Motor neuron (in vitro differentiated cells): ENCODE measurements at places on chromosomes 2 and 18. TPM values are rescaled to one million over a fixed set of nuclear protein-coding genes. Genes with fewer than 3 reads are reported as not detected.

The UGT1A7 gene
- total RNA-seq: 0.09 and 0.16 TPM in 2 replicates

- ATAC-seq: no peak
Observed at GRCh38 chr2:222364285-222364895, 60.0 kb upstream of the SGPP2 start.

DNA sequence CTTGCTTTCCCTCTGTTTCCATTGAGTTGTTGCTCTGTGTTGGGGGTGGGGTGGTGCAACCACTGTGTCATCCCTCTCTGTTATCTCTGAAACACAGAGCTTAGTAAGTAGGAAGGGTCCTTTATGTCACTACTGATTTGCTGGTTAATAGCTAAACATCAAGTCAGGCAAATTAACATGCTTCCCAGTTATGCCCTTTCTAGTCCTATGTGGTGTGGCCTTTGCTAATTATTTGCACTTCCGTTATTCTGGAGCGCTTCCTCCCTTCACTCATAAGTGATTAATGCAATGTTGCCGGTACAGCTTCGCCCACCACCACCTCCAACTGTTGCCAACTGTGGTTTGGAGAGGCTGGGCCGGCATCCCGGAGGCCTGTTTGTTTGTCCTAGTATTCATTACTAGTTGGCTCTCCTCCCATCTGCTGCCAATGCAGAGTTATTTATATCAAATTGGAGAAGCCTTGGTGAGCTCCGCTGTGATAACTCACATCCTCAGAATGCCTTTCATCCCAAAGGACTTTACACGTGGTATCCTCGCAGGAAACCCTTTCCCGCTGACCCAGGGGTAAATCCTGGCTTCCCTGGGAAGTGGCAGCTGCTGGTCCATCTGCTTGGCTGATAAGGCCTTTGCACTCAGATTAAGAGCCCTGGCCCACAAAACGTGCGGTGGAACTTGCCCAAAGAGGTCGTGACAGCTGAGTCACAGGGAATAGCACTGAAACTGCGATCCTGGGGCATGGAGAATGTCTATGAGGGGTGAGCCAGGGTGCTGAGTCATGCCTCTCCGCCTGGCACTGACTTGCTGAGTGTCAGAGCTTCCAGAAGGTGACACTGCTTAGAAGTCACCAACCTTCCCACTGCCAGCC, 72.0 kb upstream of the ZCCHC2 start:
- ATAC-seq: peak; percentile 75

DNA sequence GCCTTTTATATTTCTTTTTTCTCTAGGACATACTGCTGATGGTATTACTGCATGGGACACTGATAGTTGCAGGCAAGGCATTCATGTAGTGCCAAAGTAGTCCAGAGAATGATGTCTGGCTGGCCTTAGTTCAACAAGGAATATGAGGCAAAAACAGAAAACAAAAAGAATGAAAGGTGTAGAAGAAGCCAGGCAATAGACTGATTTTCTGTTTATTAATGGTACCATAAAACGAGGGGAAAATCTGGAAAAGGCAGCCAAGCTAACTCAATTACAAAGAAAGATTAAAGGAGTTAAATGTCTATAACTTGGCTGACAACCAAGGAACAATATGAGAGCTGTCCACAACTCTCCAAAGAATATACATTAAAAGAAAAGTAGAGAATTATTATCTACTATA, 284.9 kb downstream of the ZEB2 start:
- no peak for ATAC-seq

DNA sequence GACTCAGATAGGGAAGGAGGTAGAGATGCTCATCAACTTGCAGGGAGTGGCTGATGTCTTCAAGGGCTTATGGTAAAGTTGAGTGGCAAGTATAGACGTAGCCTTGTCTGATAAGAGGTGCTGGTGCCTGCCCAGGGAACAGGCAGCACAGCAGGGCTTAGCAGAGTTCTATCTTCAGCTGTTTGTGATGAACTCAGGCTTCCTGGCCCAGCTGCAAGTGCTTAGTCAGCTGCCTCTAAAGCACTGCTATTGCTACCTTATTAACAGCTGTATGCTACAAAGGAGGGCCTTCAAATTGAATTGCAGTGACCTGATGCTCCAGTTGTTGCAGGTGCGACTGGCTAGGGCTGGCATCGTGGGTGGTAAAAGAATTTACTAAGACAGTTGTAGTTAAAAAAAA, 82.1 kb downstream of the TSN start:
- ATAC-seq: no peak

DNA sequence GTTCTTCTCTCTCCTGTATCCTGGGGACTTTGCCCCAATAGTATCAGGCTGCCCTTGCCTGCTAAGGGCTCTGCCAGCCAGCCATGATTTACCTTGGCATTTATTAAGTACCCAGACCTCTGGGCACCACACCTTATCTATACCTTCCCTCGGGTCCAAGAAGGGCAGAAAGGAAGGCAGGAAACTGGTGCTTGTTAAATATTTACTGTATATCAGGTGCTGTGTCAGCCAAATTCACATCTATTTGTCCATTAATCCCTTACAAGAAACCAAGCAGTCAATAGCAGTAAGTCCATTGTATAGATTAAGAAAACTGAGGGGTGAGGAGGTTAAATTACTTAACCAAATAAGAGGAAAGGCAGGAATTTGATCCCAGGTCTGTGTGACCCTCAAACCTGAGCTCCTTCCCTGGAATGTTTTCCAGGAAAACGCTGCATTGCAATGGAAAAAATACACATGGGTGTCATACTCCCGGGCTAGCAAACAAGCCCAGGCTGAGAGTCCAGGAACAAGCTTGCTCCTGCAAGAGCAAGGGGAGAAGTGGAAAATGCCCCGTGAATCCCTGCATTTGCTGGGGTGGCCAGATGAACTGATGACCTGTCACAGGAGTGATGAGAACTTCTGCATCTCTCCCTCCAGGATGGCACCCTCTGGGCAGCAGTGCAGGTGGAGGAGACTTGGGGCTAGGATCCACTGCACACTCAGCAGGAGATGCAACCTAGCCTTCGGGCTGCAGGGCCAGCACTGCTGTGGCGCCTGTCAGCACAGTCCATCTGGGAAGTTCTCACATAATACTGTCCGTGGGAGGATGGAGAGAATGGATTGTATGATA, 30.4 kb downstream of the CIB4 start:
- no peak for ATAC-seq

GRCh38 chr18:62522178-62522503, 684 bp upstream of the ZCCHC2 start:
- peak; percentile 2 for ATAC-seq

- ATAC-seq: no peak
Observed at GRCh38 chr2:202583709-202584219, 51.0 kb upstream of the FAM117B start.
